ENCODE measurements at places on chromosomes 1 and 21.

DNA sequence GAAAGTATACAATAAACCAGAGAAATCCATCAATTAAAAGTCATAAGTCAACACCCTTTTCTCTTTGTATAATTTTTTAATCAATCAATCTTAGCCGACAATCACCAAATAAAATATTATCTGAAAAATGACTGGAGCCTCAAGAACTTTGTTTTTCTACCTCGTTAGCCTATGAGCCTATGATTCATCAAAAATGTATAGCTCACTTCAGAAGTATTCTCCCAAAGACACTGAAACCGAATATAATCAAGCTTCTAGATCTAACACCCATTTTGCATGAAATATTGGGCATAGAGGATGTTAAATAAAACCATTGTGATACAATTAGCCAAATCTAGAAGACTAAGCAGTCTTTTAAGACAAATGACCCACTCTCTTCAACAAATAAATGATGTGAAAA is 17.8 kb upstream of the RSBN1 start:
- DNase-seq: peak; percentile 25

- DNase-seq: no peak
Measured at GRCh38 chr1:214401666-214402065, 120.7 kb downstream of the SMYD2 start.

GRCh38 chr1:30962609-30963508 is 54.3 kb upstream of the SDC3 start:
- no peak for DNase-seq

- DNase-seq: no peak
Measured at GRCh38 chr1:26418865-26419349, 8.3 kb downstream of the LIN28A start.

- no peak for DNase-seq
Measured at GRCh38 chr1:241525026-241525425, 5.5 kb upstream of the FH start.

DNA sequence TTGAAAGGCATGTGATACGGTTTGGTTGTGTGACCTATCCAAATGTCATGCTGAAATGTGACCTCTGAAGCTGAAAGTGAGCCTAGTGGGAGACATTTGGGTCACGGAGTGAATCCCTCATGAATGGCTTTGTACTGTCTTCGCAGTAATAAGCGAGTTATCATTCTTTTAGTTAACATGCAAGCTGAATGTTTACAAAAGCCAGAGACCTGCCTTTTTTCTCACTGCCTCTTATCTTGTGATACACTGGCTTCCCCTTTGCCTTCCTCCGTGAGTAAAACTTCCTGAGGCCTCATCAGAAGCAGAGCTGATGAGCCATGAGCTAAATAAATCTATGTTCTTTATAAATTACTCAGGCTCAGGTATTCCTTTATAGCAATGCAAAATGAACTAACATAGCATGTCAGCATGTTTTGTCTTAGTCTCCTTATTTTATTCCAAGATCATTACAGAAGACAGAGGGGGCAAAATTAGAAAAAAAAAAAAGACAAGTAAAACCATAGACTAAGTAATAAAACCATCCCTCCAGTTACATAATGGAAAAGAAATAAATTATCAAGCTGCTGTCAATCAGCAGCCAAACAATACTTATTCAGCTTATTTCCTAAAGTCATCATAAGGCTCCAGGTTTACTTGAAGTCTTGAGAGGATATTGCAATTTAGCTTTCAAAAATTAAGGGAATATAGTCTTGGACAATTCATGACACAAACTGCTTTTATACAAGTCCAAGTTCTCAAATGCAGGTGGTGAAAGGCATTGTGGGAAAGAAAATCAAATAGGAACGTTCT is 12.1 kb downstream of the RGS18 start:
- DNase-seq: no peak

DNA sequence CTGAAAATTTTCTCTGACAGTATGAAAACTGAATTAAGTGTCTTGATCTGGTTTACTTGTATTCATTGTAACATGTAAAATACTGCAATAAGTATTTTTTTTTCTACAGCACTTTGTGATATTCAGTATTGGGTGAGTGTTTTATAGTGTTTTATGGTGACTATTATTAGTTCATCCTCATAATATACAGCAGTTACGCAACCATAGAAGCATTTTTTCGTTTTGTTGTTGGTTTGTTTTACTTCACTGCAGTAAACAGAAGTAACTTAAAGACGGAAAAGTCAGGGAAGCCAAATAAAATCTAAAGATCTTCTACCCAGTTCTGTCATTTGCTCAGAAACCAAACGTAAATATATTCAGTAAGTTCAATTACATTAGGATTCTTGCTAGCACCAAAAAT is 250.0 kb downstream of the TPR start:
- no peak for DNase-seq

DNA sequence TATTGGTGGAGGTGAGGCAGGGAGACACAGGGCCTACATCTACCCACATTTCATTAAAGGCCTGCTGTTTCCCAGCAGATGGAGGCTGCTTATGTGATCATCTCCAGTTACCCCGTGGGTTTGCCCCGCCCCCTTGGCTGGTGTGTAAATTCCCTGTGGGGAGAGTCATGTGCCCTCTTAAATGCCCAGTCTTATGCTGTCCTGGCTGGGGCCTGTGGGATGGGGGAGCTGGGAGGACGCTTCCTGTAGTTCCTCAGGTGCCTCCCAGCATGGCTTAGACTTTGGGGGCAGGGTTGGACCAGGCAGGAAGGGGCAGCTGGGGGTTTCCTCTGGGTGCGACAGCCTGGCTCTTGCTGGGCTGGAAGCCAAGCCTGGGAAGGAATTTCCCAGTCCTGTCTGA is 15.5 kb upstream of the CITED4 start:
- DNase-seq: peak; percentile 47

DNA sequence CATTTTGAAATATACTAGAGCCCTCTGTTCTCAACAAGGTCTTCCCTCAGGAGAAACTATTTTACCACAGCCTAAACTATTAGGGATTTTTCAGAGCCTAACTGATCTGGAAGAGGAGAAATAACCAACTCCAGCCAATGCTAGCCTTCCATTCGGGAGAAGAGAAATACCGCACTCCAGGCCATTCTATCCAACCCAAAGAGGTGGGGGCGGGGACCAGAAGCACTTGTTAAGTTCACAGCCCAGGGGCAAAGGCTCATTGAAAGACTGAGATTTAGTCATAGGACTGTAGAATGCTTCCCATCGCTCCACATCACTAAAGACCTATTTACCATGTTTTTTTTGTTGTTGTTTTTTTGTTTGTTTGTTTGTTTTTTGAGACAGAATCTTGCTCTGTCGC is 35.4 kb upstream of the SLFNL1 start:
- DNase-seq: no peak

DNA sequence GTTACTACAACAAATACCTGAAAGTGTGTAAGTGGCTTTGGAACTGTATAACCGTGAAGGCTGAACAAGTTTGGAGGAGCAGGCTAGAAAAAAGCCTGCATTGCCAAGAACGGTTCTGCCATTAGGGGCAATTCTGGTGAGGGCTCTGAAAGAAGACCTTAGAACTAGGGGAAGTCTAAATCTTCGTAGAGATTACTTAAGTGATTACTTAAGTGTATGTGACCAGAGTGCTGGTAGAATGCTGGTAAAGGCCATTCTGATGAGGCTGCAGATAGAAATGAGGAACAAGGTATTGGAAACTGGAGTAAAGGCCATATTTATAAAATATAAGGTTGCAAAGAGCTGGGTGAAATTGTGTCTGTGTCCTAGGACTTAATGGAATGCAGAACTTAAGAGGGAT is 158.0 kb downstream of the CLIC6 start:
- no peak for DNase-seq

DNA sequence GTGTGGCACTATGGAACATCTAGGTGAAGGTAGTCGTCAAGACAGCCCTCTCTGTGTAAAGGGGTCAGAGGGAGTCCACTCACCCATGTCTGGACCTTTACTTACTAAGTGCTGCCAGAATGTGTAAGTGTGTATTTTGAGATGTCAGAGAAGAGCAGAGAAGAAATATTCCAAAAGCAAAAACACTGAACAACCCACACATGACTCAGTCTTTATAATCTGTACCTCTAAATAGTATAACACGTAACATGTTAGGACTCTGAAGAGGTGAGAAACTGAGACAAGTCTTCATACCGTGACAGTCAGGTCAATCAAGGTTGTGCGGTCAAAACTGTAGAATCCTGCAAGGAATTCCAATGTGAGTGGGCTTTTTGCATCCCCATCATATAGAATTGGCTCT is 555.2 kb downstream of the LMO4 start:
- no peak for DNase-seq

- no peak for DNase-seq
Measured at GRCh38 chr1:5998051-5998905, 6.1 kb upstream of the NPHP4 start.

DNA sequence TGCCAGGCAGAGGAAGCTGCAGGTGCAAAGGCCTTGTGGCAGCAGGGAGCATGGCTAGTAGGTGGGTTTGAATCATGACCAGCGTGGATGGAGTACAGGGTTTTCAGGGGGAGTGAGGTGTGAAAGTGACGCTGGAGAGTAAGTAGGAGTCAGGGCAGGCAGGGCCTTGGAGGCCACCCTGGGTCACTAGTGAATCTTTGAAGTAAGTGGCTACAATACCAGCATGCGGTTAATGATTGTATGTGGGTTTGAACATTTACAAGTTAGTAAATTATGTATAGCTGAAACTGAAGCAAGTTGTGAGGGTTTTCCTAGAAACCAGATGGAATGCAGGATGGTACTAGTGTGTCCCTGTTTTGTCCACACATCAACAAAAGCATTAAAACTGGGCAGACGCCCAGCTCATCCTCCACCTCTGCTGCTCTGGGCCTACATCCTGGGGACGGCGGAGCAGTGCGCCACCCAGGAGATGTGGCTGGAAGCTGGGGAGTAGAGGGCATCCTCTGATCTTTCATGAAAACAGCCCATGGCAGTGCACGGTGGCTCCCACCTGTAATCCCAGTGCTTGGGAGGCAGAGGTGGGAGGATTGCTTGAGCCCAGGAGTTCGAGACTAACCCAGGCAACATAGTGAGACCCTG is 41.2 kb upstream of the B3GALNT2 start:
- no peak for DNase-seq

- no peak for DNase-seq
Measured at GRCh38 chr1:235022981-235023710, 105.5 kb downstream of the TOMM20 start.

DNA sequence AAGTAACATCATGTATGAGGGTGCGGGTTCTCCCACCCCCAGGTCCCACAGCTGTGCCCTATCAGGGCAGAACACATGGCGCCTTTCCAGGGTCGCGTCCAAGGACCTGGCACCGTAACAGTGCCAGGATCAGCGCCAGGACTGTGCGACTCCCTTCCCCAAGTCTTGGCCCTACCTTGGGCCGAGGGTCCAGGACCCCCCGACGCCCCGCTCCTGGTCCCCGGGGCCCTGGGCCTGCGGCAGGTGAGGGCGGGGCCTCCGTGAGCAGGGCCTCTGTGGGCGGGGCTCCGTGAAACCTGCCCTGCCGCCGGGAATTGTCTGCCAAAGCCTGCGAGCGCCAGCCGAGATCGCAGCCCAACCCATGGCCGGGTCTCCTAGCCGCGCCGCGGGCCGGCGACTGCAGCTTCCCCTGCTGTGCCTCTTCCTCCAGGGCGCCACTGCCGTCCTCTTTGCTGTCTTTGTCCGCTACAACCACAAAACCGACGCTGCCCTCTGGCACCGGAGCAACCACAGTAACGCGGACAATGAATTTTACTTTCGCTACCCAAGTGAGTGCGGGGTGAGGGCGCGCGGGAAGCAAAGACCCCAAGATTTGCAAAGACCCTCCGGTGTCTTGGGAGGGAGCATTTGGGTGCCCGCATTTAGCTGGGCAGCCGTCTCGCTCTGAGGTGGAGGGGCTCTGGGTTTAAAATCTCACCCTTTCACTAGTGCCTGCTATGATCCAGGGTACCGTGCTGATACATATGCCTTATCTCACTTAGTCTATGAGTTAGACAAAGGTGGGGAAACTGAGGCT is at the start of gene RHBG:
Gene RHBG, plus strand, starts transcription at position 323 of the 796 bp plus-strand sequence. Its CDS starts 39 bp downstream, at position 362.
- no peak for DNase-seq

DNA sequence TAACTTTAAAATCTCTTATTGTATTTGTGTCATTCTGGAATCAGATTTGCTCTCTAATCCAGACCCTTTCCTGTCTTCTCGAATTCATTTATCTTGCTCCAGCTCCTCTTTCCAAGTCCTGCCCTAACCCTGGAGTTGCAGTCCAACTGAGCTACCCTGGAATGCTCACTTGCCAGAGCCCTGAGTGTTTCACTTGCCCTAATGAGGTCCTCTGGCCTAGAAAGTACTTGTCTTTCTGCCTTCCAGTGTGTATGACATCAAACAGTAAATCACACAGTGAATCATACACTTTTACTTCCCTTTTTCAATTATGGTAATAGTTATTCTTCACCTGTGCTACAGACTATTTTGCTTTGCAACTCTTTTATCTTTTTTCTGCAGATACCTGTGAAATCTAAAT is 96.9 kb downstream of the NEK7 start:
- DNase-seq: peak; percentile 20

- DNase-seq: no peak
Measured at GRCh38 chr1:183301239-183301638, 115.2 kb downstream of the LAMC2 start.

- peak; percentile 93 for DNase-seq
Measured at GRCh38 chr1:215273838-215274516, 191.4 kb downstream of the KCNK2 start.

- no peak for DNase-seq
Measured at GRCh38 chr1:42957229-42957879, 1.3 kb downstream of the SLC2A1 start.

DNA sequence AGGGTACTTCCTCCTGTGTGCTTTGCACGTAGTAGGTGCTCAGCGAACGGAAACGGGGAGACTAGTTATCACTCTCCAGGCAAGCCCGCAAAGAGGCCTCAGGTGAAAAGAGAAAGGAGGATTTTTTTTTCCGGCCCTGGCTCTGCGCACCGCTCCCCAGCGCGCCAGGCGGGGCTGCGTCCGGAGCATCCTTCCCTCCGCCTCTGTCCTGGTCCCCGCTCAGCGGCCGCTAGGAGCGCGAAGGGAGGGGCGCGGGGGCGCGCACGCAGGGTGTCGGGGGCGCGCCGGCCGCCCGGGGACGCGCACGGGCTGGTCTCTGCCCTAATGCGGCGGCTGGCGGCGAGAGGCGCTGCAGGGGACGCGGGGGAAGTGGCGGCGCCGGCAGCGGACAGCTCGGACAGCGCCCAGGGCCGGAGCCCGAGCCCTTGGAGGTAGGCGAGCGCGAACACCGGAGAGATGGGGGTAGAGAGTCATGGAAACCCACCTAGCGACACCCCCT is 42.3 kb upstream of the NFASC start:
- DNase-seq: peak; percentile 42

Data from fibroblast of skin of left quadriceps (primary cell).